ENCODE measurements at places on chromosomes 1 and 21.

DNA sequence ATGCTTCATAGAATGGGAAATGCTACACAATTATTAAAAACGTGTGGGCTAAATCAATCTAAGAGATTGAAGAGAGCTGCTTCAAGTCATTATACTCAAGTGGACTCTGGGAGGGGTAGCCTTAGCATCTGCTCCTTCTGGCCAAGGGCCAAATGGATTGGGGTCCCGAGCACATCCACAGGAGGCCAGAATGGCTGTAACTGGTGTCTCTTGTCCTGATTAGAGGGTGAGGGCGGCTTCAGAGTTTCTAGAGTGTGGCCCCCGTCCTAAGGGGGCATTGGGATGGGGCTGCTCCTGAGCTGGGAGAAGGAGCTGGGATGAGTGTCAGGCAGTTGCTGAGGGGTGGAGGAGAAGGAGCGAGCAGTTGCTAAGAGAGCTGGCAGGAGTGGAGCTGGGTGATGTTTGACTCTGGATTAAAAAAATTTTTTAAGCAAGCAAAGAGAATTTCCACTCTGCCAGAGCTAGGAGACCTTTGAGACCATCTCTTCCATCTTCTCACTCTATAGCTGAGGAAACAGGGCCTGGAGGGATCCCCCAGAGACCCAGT is 71.3 kb upstream of the TLR5 start:
- DNase-seq, result no peak

GRCh38 chr1:240413732-240414131 is 198.2 kb downstream of the GREM2 start:
- DNase-seq, result no peak

DNA sequence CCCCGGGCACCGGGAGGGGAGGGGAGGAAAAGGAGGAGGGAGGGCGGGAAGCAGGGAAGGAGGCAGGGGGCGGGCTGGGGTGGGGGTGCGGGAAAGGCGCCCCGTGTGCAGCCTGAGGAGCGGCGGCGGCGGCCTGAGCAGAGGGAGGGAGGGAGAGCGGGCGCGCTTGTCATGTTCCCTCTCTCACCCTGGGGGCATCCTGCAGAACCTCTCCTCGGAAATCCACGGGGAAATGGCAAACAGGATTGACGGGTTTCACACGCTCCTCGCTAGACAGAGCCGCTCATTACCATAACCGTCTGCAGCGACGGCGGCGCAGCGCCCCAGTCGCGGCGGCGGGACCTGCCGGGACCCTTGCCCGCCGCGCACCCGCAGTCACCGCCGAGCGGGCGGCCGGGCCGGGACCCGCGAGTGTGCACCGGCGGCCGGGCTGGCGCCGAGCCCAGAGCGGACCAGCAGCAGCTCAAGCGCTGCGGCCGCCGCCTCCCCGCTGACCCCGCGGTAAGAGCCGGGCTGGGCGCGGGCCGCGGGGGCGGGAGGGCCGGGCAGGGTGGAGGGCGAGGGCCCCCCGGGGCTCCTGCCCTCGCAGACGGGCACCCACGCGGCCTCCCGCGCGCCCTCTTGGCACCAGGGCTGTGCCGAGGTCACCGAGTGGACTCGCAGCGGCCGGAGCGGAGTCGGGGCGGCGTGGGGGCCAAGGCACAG is at the start of gene SERTAD4:
TSS of gene SERTAD4 (plus strand) at position 286 of the 705 bp plus-strand sequence. CDS start 5,165 bp downstream, outside the sequence.
- peak; percentile 99 for DNase-seq

DNA sequence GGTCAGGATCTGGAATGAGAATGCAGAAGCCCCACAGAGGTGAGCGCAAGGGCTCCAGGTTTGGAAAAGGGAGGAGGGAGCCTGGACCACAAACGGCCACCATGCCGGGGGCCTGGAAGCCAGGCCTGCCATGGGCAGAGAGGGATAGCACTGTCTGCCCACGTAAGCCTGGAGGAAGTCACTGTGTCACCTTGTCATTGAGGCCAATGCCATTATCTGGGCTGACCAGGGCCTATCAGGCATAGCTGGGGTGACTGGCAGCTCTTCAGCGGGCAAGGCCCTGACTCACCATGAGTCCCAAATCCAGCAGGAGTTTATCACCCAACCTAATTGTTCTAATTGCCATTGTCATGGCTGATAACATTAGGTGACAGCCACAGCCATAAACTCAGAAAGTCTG is 84.6 kb downstream of the MATN1 start:
- no peak for DNase-seq

DNA sequence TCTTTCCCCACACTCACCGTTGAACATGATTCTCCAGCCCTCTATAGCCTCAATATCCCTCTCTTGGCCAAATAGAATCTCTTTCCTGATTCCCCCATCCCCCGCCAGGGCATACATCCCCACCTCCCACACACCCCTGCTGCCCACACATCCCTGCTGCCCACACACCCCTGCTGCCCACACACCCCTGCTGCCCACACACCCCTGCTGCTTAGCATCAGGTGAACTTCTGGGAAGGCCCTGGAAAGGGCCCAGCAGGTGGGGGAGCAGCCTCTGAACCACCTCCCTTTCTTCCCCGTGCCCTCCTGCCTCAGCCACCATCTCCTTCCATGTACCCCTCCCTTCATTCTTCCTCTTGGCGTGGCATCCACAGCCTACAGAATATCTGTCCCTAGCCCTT is 15.9 kb upstream of the IFNLR1 start:
- DNase-seq, result no peak

- DNase-seq, result no peak
Observed at GRCh38 chr1:150127868-150128267, 21.8 kb upstream of the PLEKHO1 start.

All from NCI-H1048 (cell line).